NCI-H1417 (cell line): ENCODE measurements at places on chromosomes 3 and 15.

DNA sequence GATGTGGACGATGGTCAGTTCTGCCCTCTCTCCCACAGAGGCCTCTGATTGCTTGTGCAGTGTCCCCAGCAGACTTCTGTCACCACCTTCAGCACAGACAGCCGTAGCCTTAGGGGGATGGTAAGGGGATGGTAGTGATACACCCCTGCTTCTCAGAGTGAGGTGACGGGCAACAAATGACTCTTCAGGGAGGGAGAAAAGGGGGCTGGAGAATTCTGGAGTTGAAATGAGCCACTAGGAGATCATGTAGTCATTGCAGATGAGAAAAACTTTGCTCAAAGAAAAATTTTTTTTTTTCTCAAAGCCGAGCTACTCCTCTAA lies 29.6 kb upstream of the TIMP4 start:
- no peak for DNase-seq

DNA sequence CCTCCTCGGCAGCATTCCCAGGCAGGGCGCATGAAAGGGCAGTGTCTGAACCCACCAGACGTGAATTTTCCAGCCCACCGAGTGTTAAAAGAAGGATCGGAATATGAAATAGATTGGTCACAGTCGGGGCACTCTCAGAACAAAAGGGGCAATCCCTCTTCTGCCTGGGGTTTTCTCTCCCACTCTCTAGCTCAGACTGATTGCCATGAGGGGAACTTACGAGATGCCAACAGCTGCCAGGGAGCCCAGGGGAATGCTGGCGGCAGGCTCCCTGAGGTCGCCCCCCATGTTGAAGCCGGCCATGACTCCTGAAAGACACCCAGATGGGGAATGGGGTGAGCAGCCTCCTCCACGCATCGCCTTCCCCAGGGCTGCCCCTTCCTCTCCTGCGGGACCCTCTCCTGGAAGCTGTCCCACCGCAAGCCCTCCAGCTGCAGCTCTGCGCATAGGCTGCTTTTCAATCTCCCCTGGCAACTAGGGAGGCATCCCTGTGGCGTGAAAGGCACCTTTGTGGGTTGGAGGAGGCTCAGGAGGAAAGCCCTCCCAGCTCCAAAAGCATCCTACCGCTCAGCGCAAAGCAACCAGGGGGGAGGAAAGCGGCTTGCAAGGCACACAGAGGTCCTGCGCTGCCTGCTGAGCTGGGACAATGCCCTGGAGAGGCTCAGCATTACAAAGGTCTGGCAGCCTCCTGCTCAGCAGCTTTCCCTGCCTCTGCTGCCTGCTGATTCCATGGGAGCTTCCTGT lies 64.8 kb upstream of the HEG1 start:
- DNase-seq: peak; percentile 57

DNA sequence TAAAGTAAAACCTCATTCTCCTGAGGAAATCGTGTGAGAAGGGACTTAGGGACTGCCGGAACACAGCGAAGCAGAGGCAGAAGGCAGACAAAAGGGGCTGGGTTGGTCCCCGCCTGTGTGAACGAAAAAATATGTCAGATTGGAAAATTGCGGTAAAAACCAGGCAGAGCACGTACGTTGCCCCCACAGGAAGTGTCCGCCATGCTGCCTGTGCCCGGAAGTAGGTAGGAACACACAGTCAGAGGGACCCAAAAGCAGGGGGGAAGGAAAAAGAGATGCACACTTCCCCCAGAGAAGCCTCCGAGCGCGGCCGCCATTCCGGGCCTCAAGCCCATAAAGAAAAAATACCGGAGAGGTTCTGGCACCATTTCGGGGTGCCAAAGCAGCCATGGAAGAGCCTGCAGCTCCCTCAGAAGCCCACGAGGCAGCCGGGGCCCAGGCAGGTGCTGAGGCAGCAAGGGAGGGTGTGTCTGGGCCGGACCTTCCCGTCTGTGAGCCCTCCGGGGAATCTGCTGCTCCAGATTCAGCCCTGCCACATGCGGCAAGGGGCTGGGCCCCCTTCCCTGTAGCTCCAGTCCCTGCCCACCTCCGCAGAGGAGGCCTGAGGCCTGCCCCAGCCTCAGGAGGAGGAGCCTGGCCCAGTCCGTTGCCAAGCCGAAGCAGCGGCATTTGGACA lies at the start of gene MKRN3:
MKRN3 (plus strand) TSS at position 280 of the 676 bp plus-strand sequence; CDS start at position 389, 109 bp downstream.
- DNase-seq: no peak

DNA sequence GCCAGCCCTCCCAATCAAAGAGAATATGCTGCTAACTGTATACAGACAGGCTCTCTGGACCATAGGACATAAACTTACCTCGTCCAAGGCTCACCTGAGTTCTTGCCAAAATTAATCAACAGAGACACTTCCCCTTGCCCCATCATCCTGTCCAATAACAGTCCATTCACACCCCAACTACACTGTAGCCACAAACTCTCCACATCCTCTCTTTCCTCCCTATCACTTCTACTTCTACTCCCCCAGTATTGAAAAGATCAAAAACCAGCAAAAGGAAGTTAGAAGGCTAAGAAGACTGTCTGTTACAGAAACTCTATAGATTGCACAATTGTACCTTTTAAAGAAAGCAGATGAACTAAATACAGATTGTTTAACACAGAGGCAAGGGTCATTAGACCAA lies 133.5 kb upstream of the STT3B start:
- DNase-seq: no peak

- DNase-seq: no peak
Measured at GRCh38 chr3:175272392-175272791, 413.3 kb downstream of the NAALADL2 start.

DNA sequence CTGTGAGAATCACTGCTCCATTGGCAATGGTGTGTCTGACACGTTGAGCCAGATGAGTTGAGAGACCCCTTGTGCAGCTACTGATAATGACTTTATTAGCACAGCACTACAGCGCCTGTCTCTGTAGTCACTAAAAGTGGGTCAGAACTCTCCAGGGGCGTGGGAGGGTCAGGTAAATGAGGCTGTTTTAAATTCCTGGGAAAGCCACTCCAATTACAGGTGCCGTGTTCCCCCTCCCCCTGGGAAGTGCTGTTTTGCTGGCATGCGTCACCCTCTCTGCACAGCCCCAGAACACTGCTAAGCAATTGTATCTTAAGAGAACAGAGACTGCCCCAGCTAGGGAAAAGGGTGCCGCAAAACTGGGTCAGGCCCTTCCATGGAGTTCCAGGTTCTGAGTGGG lies 21.5 kb upstream of the CPNE9 start:
- no peak for DNase-seq

GRCh38 chr3:16233806-16234205 lies 30.9 kb downstream of the DPH3 start:
- no peak for DNase-seq

DNA sequence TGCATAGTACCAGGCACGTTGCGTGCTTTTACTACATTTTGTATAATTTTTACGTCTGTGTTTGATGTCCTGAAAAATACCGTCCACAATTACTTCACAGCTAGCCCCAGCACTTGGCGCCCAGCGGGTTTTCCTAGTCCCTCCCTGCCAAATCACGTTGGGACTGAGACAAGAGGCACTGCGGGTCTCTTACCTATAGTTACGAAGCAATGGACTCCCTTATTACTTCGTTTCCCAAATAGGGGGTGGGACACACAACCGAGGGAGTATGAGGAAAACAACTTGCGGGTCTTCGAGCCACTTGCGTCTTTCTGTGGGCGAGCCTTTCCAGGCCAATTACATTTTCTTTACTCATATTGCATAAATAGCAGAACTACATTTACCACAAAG lies 620 bp upstream of the CMSS1 start:
- DNase-seq: no peak

DNA sequence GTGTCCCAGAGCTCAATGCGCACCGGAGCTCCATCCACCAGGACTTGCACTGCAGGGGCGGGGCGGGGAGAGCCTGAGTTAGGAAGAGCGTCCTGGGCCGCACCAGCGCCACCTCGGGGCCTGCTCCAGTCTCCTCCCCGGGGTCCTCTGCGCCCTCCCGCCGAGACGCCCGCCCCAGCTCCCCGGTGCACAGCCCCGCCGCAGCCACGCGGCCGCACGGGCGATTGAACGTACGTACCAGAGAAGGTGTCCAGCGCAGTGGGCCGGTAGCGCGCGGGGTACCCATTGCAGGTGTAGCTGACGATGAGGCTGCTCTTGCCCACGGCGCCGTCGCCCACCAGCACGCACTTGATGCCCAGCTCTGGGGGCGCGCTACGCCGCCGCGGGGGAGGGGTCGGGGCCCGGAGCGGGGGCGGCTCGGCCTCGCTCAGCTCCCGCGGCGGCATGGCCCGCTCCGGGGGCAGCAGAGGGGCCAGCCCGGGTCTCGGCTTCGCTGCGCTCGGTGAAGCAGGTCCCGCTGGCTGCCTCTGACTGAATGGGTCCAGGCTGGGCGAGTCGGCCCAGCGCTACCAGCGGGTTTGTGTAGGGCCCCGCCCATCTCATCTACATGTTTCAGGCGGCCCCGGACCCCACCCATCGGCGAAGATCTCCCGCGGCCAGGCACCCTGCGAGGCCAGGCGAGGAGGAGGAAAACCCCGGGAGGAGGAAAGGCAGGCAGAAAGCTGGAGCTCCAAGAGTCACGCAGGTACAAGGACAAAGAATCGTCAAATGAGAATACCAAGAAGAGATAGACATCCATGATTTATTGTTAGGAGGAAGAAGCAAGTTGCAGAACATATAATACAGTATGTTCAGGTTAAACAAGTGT lies at the start of gene RHOV:
RHOV (minus strand) TSS at position 541 of the 868 bp plus-strand sequence; CDS start at position 446, 95 bp downstream.
- DNase-seq: peak; percentile 7

- peak; percentile 28 for DNase-seq
Measured at GRCh38 chr3:47161983-47162696, 1.8 kb downstream of the SETD2 start.

DNA sequence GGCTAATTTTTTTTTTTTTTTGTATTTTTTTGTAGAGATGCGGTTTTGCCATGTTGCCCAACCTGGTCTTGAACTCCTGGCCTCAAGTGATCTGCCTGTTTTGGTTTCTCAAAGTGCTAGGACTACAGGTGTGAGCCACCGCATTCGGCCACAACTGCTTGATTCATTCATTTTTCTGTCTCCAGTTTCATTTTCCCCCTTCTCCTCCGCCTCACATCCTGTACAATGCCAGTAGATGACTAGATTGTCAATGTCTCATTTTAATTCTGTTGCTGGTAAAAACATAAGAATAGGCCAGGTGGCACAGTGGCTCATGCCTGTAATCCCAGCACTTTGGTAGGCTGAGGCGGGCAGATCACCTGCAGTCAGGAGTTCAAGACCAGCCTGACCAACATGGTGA lies 12.0 kb upstream of the ZNF592 start:
- DNase-seq: no peak

GRCh38 chr15:101390462-101390861 lies 95.4 kb upstream of the SNRPA1 start:
- DNase-seq: no peak

- DNase-seq: no peak
Measured at GRCh38 chr3:49813497-49814174, at the start of gene UBA7. Gene UBA7, minus strand, starts transcription at chr3:49813953. Its CDS starts 166 bp downstream, at chr3:49813787.

- no peak for DNase-seq
Measured at GRCh38 chr3:151330899-151331298, 1.6 kb upstream of the P2RY13 start.

- DNase-seq: no peak
Measured at GRCh38 chr3:138938877-138939560, 7.9 kb downstream of the FOXL2 start.

DNA sequence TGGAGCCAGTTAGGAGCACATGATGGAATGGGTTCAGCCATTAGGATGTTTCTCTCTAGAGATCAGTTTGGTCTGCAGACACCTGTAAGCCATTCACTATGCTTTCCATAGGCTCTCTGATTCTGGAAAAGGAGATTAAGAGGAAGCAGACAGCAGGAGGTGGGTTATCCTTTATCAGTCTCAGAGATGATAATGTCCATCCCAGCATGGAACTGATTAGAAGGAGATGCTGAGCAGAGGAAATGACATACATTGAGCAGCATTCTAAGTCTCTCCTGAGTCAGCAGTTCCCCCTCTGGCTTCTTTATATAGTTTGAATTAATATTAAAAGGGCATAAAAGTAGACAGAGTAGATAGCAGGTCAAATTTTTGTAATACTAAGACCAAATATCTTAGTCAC lies 591.1 kb downstream of the GBE1 start:
- no peak for DNase-seq

GRCh38 chr3:97821287-97821773 lies 481 bp upstream of the CRYBG3 start:
- DNase-seq: peak; percentile 72

DNA sequence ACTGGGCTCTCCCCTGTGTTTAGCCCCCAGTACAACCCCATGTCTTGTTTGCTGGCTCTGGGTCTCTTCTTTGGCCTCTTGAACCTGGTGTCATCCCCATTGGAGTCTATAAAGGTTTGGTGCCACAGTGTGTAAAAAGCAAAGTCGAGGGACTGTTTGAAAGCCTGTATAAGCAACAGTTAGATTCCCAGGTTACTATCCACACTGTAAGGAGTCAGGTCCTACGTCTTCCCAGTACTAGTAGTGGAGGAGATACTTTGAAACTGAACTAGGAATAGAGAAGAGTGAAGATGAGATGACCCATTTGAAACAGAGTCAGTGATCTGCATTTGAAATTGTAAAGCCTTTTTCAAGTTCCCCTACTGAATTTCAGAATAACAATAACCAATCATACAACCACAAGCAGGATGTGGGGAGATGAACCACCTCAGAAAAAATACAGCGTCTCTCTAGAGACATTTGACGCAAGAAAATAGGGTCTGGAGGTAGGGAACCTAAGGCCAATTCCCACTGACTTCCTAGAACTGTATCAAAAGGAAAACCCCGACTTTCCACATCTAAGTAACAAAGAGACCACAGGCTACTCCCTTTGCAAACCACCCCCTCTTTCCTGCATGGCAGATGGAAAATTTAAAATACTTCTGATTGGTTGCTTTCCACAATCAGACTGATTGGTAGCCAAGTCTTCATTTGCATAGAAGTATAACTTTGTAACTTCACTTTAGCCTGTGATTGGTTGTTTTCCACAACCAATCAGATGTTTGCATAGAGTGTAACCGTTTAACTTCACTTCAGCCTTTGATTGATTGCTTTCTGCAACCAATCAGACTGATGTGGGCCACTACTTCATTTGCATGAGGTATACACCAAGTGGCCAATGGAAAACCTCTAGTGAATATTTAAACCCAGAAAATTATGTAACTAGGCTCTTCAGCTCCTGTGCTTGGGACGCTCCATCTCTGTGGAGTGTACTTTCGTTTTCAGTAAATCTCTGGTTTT lies 49.9 kb upstream of the NEDD4 start:
- no peak for DNase-seq

GRCh38 chr3:184241447-184242296 lies 7.1 kb downstream of the ALG3 start:
- peak; percentile 55 for DNase-seq

- no peak for DNase-seq
Measured at GRCh38 chr3:53473422-53473821, 21.0 kb upstream of the CACNA1D start.

DNA sequence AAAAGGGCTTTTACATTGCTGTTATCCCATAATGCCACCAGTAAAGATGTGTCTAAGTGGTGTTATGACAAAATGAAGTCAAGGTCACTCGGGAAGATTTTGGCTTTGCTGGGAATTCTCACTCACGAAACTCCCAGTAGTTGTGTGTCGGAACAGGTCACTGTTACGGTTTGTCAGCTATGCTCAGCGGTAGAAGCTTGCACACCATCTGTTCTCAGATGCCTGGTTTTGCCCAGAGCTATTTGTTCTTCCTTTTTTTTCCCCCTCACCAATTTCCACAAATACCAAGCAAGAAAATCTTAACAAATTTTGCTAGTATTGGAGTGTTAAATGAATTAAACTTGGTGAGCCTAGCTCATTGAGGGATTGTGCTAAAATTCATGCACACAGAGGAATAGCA lies 915.1 kb downstream of the MCTP2 start:
- DNase-seq: no peak

- DNase-seq: no peak
Measured at GRCh38 chr3:16330351-16330750, 65.3 kb downstream of the OXNAD1 start.
